CD4-positive, alpha-beta T cell treated with Interleukin-6 for 4 hours (primary cell): ENCODE measurements at places on chromosomes 16 and 17.

GRCh38 chr16:27772093-27772825 is 222.3 kb downstream of the KATNIP start:
- DNase-seq: no peak

DNA sequence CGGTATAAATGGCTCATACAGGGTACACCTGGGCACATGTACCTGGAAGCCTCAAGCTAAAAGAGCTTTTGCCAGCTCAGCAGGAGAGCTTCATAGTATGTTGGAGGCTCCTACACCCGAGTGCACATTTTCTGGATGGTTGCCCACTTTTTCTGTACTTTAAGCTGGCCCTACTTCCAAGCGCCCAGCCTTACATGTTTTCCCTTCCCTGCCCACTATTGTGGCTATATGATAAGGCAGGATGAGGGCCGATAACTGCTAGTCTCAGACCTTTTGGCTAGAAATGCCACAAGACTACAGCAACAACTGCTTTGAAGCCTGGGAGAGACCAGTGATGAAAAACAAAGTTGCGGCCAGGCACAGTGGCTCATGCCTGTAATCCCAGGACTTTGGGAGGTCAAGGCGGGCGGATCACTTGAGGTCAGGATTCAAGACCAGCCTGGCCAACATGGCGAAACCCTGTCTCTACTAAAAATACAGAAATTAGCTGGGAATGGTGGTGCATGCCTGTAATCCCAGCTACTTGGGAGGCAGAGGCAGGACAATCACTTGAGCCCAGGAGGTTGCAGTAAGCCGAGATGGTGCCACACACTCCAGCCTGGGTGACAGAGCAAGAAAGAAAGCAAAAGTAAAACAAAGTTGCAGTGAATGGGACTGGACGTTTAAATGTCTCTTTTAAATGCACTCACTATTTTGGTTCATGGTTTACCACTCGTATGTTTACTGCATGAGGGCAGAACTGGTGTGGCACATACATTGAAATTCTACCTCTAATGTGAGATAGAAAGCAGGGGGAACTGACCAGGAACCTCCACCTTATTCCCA is 14.2 kb upstream of the MARCHF10 start:
- DNase-seq: no peak

GRCh38 chr17:55452139-55452790 is 30.6 kb upstream of the MMD start:
- DNase-seq: no peak

DNA sequence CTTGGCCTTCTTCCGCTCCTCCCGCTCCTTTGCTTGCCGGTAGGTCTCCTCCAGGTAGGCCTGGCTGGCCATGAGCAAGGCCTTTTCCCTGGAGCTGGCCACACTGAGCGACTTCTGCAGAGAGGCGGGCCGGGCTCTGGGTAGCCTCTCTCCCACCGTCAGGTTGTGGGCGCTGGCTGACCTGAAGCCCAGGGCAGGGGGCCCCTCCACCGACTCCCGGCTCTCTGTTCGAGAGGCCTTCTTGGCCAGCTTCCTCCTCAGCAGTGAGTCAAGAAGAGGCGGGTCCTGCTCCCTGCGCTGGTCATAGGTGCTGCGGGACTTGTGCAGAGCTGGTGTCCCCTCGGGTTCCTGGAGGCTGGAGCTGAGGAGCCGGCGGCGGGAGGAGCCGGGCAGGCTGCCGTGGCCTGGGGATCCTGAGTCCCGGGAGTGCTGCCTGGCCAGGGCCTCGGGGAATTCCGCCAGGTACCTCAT is 12.8 kb downstream of the GPR179 start:
- DNase-seq: no peak

GRCh38 chr17:57910462-57911420 is 44.5 kb downstream of the CUEDC1 start:
- DNase-seq: no peak

- DNase-seq: no peak
These were observed 34.9 kb downstream of the WSCD1 start for GRCh38 chr17:6104956-6105648.

- no peak for DNase-seq
These were observed 38.3 kb upstream of the AKAP1 start for GRCh38 chr17:57046749-57047148.

DNA sequence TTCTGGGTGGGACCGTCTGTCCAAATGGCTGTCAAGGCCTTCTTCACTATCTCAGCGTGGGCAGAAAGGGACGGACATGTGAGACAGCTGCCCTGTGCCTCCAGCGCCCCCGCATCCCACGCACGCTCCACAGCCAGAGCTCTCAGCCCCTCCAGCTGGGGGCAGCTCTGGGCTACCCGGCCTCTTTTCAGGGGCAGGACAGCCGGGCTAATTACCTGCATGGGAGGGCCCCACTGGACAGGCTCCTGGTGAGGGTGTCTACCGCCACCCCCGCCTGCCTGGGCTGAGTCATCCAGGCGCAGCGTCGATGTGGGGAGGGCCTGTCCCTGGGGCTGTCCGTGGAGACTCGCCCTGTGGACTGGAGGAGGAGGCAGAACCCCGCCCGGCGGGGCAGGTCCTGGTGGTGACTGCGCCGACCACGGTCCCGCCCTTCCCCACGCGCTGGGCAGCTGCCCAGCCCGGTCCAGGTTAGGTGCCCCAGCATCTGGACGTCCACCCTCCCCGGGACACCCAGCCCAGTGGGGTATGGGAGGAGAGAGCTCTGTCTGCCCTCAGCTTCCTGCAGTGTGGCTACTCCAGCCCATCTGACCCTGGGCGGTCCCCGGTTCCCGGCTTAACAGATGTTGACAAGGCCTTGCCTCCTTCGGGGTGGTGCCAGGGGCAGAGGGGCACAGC is 5.9 kb upstream of the METRNL start:
- DNase-seq: no peak

- DNase-seq: peak; percentile 16
These were observed 2.3 kb downstream of the NGFR start for GRCh38 chr17:49497148-49498028.

- DNase-seq: no peak
These were observed 23.4 kb upstream of the JPT2 start for GRCh38 chr16:1654505-1655268.

GRCh38 chr17:79075446-79075750 is 774 bp downstream of the ENGASE start:
- DNase-seq: peak; percentile 39

GRCh38 chr16:70793851-70794502 is 7.0 kb downstream of the VAC14 start:
- no peak for DNase-seq
